ENCODE measurements at places on chromosomes 16 and 17. TPM values are rescaled to one million over a fixed set of nuclear protein-coding genes. Genes with fewer than 3 reads are reported as not detected.

- no peaks in the 10 kb centered on the region for H3K27me3 ChIP-seq
- H3K4me1 ChIP-seq, result peaks cover 7% of the 10 kb centered on the region
- no peaks in the 10 kb centered on the region for H3K36me3 ChIP-seq
Observed at GRCh38 chr16:88456356-88457292, 3.5 kb downstream of the ZFPM1 start.

DNA sequence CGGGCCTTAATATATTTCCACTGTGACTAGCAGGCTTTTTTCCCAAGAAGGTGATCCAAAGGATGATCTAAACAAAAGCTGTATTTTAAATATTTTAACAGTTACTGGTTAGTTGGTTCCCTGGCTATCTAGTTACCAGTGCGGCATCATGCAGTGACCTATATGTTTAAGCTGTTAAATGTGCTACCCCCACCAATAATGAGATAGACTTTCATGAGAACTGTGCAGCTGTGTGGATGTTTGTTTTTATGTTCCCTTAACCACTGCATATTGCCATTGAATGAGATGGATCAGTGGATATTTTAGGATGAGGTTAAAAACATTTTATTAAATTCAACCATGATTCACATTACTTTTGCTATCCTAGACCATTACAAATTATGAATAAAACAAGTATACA lies 16.9 kb downstream of the ERN1 start:
- no peak for DNase-seq
- H3K27ac ChIP-seq, result no peak overlapping the region
- no peaks in the 10 kb centered on the region for H3K27me3 ChIP-seq
- no peak overlapping the region for H3K4me3 ChIP-seq

GRCh38 chr16:191831-192230 lies 11.6 kb downstream of the HBQ1 start:
- no peak for DNase-seq
- H3K4me3 ChIP-seq, result no peak overlapping the region
- H3K27me3 ChIP-seq, result no peaks in the 10 kb centered on the region
- H3K36me3 ChIP-seq, result peaks cover 95% of the 10 kb centered on the region
- H3K4me1 ChIP-seq, result no peaks in the 10 kb centered on the region

- no peak overlapping the region for H3K27ac ChIP-seq
- no peaks in the 10 kb centered on the region for H3K4me1 ChIP-seq
- no peaks in the 10 kb centered on the region for H3K27me3 ChIP-seq
- H3K4me3 ChIP-seq, result no peak overlapping the region
- no peak for DNase-seq
- H3K36me3 ChIP-seq, result no peaks in the 10 kb centered on the region
Observed at GRCh38 chr17:40859536-40859935, 7.5 kb downstream of the KRT12 start.

DNA sequence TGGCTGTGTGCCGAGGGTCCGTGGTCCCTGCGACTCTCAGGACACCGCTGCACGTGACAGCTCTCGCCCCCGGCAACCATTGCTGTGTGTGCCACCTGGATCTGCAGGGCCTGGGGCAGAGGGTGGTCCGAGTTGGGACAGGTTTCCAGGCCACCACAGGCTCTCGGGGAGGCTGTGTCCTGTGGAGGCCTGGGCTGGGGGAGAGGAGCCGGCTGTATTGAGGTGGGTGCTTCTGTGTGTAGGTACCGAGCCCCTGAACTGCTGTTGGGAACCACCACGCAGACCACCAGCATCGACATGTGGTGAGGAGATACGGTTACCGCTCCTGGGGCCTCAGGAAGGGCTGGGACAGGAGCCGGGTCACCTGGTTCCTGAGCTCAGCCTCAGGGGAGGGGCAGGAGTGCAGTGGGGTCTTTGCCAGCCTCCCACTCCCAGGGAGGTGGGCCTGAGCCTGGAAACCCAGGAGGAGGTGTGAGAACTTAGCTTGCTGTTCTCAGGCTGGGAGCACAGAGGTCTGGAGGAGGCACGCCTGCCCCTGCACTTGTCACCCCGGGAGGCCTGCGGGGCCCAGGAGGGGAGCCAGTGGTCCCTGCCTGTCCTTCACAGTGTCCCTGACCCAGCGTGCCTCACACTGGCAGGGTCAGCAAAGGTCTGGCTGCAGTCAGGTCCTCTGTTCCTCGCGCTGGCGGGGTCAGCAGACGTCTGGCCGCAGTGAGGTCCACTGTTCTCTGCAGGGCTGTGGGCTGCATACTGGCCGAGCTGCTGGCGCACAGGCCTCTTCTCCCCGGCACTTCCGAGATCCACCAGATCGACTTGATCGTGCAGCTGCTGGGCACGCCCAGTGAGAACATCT lies 7.3 kb downstream of the SPATA2L start:
- H3K4me3 ChIP-seq, result no peak overlapping the region
- H3K36me3 ChIP-seq, result peaks cover 41% of the 10 kb centered on the region

GRCh38 chr16:86752582-86753175 lies 174.3 kb downstream of the FOXL1 start:
- no peaks in the 10 kb centered on the region for H3K27me3 ChIP-seq
- peak overlapping the region; percentile 80 for H3K27ac ChIP-seq
- no peak for DNase-seq

- peak; percentile 83 for DNase-seq
- H3K4me1 ChIP-seq, result peaks cover 89% of the 10 kb centered on the region
- H3K27me3 ChIP-seq, result no peaks in the 10 kb centered on the region
Observed at GRCh38 chr17:40319651-40320540, 10.9 kb downstream of the RARA start.

- H3K4me1 ChIP-seq, result no peaks in the 10 kb centered on the region
- DNase-seq, result no peak
- no peak overlapping the region for H3K27ac ChIP-seq
Observed at GRCh38 chr16:23334950-23335349, 32.8 kb downstream of the SCNN1B start.

DNA sequence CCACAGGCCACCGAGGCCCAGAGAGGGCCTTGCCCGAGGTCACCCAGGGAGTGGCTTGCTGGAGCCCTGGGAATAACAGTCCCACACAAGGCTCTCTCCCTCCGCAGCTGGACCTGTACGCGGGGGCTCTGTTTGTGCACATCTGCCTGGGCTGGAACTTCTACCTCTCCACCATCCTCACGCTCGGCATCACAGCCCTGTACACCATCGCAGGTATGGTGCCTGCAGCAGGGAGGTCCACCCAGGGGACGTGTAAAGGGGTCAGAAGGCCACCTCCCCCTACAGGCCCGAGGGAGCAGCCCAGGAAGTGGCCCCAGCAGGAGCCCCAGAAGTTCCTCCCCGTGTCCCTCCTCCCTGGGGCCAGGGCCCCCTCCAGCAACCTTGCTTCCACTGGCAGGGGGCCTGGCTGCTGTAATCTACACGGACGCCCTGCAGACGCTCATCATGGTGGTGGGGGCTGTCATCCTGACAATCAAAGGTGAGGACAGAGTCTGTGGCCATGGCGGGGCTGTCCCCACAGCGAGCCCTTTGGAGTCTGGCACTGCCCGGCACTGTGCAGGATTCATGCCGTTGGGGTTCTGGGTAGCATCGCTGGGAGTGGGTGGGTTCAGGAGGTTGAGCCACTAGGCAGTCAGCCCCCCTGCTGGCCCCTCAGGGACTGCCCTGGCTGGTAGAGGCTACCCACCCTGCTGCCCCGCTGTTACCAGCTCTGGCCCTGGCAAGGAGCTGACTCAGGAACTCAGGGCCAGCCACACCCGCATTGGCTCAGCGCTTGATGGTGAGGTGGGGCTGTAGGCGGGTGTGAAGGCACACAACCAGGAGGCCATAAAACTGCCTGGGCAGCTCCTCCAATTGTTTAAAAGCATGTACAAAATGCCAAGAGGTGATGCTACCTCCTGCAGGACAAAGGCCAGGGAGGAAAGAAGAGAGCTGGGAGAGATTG lies 17.3 kb downstream of the SLC5A10 start:
- H3K4me1 ChIP-seq, result peaks cover 4% of the 10 kb centered on the region
- no peak overlapping the region for H3K27ac ChIP-seq
- no peak for DNase-seq

DNA sequence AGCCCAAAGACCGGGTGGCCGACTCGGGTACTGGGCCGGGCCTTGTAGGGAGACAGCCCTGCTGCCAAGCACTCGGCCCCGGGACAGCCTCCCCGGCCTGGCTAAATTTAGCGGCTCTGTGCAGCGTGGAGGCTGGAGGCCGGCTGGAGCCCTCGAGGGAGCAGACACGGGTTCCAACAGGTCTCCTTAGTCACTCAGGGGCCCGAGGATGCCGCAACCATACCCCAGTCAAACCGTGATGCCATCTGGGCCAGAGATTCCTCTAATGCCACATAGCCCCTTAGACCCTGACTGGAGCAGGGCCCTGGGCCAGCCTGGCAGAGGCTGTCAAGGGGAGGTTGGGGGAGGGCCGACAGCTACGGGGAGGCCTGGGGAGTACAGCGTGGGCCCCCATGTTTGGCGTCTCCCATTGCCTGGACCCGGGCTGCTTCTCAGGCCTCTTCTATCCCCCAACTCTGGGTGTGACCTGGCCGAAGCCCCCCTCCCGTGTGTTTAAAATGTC lies 2.9 kb upstream of the P2RX1 start:
- peaks cover 13% of the 10 kb centered on the region for H3K4me1 ChIP-seq
- no peak overlapping the region for H3K4me3 ChIP-seq
- H3K36me3 ChIP-seq, result no peaks in the 10 kb centered on the region
- DNase-seq, result peak; percentile 81
- H3K27me3 ChIP-seq, result no peaks in the 10 kb centered on the region

DNA sequence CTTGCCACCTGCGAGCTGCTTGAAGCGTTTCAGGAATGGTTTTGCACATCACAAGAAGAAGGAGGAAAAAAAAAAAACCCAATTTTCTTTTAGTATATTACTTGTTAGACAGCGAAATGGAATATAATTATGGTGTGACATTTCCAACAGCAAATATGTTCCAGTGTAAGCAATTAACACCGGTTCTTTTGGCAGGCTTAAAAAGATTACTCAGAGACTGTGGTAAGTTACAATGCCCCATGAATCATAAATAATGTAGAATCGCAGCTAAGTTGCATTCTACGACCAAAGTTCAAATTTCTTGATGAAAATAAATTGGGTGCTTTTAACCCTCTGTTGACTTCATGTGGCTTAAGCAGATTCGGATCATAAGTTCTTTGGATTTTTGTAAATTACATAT lies 245.2 kb downstream of the XYLT1 start:
- H3K27me3 ChIP-seq, result no peaks in the 10 kb centered on the region
- no peak for DNase-seq
- peaks cover 3% of the 10 kb centered on the region for H3K4me1 ChIP-seq
- peak overlapping the region; percentile 51 for H3K27ac ChIP-seq
- H3K4me3 ChIP-seq, result no peak overlapping the region

DNA sequence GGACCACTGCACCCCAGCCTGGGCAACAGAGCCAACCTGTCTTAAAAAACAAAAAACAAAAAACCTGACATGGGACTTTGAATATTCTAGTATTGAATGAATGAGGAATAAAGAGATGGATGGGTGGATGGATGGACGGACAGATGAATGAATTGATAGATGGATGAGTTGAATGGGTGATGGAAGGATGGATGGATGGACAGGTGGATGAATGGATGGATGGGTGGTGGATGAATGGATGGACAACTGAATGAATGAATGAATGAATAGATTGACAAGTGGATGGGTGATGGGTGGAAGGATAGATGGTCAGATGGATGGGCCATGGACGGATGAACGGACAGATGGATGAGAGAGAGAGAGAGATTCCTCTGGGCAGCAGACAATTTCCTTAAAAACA lies 22.8 kb upstream of the CEP20 start:
- no peak overlapping the region for H3K27ac ChIP-seq
- no peak overlapping the region for H3K4me3 ChIP-seq
- H3K27me3 ChIP-seq, result no peaks in the 10 kb centered on the region

DNA sequence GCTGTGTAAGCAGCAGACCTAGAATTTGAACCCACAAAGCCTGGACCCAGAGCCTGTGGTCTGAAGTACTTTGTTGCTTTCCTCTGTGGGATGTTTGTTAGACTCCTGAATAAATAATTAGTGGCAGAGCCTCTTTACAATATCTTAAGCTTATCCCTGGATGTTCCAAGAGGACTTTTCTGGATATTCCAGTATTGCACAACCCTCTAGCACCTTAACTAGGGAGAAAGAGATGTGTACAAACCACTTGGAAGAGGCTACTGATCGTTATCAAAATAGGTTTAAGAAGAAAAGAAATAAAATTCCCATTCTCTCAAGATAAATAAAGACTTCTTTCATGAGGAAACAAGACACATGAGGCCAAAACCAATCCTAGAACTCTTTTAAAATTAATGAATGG lies 632.4 kb downstream of the CDH11 start:
- no peak for DNase-seq
- H3K4me3 ChIP-seq, result no peak overlapping the region
- no peaks in the 10 kb centered on the region for H3K36me3 ChIP-seq
- H3K4me1 ChIP-seq, result no peaks in the 10 kb centered on the region
- H3K27ac ChIP-seq, result no peak overlapping the region
- H3K27me3 ChIP-seq, result no peaks in the 10 kb centered on the region

- no peak overlapping the region for H3K27ac ChIP-seq
- no peak overlapping the region for H3K4me3 ChIP-seq
- no peak for DNase-seq
- H3K36me3 ChIP-seq, result no peaks in the 10 kb centered on the region
- no peaks in the 10 kb centered on the region for H3K27me3 ChIP-seq
Observed at GRCh38 chr16:3589441-3589921, 12.3 kb upstream of the NLRC3 start.

DNA sequence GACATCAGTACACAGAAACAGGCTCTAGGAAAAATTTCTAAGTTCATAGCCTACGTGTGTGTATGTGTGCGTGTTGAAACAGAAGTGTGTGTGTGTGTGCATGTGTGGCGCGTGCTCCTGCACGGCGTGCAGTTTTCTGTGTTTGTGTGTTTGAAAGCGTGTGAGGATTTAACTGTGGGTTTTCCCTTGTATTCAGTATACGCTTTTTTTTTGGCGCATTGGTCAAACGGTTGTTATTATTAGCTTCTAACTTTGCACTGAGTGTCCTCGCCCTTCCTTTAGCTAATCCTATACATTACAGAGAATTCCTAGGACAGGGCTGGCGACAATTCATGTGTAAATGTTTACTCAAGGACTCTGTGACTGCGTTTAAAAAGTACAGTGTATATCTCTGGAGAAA lies 23.0 kb downstream of the TMC6 start:
- no peaks in the 10 kb centered on the region for H3K27me3 ChIP-seq
- peaks cover 50% of the 10 kb centered on the region for H3K36me3 ChIP-seq
- H3K4me1 ChIP-seq, result no peaks in the 10 kb centered on the region
- DNase-seq, result no peak
- H3K4me3 ChIP-seq, result no peak overlapping the region

ZNF624 gene
- 0.53 TPM for total RNA-seq

TIMP2 gene
- 278 TPM for total RNA-seq

PRCD gene
- 0.43 TPM for total RNA-seq

PARD6A gene
- 8.4 TPM for total RNA-seq

PHOSPHO1 gene
- not detected for total RNA-seq

CNTNAP4 gene
- total RNA-seq, result not detected

AOC2 gene
- not detected for total RNA-seq
